ENCODE measurements at places on chromosomes 2 and 18.

- DNase-seq = no peak
Observed at GRCh38 chr2:48824116-48824515, 68.6 kb upstream of the LHCGR start.

DNA sequence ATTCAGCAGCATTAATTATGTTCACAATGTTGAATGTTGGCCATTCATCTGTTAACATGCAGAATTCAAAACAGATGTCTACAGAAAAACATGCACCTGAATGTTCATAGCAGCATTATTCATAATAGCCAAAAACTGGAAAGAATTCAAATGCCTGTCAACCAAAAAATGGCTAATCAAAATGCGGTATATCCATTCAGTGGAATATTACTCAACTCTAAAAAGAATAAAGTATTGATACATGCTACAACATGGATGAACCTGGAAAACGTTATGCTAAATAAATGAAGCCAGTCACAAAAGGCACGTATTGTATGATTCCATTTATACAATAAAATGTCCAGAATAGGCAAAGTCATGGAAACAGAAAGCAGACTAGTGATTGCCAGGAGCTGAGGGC, 68.0 kb downstream of the CCDC88A start:
- DNase-seq = no peak

- peak; percentile 17 for DNase-seq
Observed at GRCh38 chr2:8344144-8345097, 337.4 kb upstream of the ID2 start.

DNA sequence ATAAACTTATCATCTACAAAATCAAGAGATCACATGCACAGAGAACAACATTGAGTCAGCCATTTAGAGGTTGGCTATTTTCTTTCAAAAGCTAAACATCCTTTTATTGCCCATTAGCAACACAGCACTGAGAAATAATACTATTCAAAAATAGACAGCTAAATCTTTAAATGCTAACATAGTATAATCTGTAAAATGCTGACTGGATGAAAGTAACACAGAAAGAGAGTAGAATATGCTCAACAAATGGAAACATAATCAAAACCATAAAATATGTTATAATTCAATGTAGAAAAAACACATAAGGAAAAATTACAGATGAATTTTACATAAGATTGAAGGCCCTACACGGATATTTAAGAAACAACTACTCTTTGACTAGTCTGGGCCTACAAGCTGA, 56.5 kb upstream of the COL3A1 start:
- DNase-seq = no peak

- no peak for DNase-seq
Observed at GRCh38 chr2:98369710-98370239, 23.5 kb downstream of the CNGA3 start.

DNA sequence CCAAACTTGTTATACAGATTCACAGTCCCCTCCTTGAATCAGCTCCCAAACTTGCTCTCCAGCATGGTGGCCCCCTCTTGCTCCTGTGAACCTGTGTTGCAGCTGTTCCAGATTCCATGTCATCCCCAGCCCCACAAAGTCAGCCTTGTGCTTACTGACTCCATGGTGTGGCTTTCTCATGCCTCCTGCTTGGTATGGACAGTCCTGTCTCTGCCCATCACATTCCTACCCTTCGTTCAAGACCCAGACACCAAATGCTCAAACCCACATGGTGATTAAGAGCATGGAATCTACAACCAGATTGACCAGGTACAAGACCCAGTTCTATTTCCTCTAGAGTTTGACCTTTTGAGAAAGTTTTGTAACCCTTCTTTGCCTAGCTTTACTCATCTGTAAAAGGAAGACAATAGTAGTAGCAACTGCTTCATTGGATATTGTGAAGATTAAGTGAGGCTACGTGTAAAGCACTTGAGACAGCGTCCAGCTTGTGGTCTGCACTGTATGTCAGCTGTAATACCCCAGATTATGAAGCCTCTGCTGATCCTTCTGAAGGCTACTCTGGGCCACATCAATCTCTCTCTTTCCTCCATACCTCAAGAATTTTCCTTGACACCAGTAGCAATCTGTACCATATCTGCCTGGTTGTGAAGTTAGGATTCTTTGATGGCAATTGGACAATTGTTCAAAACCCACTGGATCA, 146.4 kb upstream of the HAAO start:
- no peak for DNase-seq

DNA sequence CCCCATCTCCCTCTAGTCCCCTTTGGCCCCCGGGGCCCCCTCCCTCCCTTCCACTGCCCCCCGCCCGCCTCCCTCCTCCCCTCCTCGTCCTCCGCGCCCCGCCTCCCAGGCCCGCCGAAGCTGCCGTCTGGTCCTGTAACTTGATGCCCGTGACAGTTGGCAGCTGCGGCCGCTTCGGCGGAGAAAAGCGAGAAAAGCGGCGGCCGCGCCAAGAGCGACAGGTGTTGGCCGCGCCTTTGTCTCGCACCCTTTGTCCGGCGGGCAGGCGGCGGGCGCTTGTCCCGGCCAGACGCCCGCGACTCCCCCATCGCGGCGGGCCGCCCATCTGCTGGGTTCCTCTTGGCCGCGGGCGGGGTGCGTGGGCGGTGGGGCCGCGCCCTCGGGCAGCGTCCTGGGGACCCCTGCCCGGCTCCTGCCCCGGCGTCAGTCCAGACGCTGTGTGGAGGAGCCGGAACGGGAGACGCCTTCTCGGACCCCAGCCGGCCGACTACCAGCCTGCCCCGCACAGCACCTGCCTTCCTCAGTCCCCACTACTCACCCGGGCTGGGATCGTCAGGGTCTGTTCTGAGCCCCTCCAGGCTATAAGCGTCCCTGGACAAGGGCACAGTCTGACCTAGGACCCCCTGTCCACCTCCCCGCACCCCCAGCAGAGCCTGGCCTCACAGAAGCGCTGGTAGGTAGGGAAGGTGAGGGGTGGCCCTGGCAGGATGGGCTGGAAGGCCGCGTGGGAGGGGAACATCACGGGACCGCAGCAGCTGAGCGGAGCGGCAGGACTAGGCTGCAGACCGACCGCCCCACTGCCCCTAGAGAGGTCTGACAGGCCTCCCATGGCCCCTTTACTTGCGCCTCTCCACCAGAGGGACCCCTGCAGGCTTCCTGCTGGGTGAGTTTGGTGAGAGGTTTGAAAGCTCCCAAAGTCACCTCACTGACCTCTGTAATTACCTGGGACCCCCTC, 1.2 kb upstream of the HES6 start:
- DNase-seq = peak; percentile 91

Data from muscle of leg (tissue), 16 donors.